ENCODE measurements at places on chromosomes 5 and 9.

DNA sequence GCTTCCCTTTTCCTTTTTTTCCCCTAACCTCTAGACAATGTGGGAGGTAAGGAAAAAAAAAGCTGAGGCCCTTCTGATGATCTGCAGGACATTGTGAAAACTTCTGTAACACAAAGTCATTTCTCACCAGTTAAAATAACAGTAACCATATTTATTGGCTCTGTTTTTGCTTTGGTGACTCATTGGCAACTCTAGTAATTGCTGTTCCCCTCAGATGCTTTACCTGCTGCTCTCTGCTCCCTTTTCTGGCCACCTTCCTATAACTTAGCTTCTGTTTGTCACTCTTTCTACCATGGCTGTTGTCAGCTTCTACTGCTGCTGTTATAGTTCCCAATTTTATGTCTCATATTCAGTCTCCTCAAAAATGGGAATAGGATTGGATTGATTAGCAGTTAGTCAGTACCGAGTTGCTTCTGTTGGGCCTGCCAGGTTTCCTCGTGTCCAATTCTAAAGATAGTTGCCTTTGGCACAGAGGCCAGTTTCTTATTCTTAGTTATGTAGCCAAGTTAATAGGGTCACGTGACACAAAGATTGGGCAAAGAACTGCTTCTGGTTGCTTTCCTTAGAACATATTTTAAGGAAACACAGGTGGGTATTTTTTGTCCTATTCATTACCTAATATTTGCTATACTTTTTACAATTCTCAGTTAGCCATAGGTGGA, 16.8 kb downstream of the SCAMP1 start:
- DNase-seq: no peak

GRCh38 chr5:72441094-72441723, 66.0 kb downstream of the ZNF366 start:
- DNase-seq: peak; percentile 68

- no peak for DNase-seq
Measured at GRCh38 chr5:138233280-138233679, 20.2 kb upstream of the CDC23 start.

- DNase-seq: no peak
Measured at GRCh38 chr9:97858393-97858713, 5.3 kb downstream of the FOXE1 start.

- DNase-seq: peak; percentile 53
Measured at GRCh38 chr9:112174222-112174964, 704 bp downstream of the SUSD1 start.

Measured in myocyte (in vitro differentiated cells).